ENCODE measurements at places on chromosomes 5 and 9.

GRCh38 chr9:68969538-68969937 is 44.4 kb downstream of the PRKACG start:
- no peak for DNase-seq

- DNase-seq, result no peak
These were observed 11.7 kb upstream of the CARNMT1 start for GRCh38 chr9:75039801-75040200.

DNA sequence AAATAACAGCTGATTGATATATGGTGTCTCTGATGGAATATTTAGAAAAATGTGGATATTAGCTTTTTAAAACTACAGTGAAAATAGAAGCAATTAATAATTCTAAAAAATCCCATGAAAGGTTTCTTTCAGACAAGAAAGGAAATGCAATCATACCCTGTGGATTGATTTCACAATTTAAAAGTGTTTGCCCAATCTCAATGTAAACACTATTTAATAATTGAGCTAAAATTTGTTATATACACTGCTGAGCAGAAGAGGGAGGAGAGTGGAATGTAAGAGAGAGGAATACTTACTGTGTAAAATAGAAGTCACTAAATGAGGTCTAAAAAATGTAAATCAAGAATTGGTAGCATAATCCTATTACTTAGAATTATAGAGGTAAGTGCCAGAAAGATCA is 76.9 kb downstream of the FEM1C start:
- no peak for DNase-seq

GRCh38 chr5:138967791-138968448 is 92.8 kb upstream of the LRRTM2 start:
- no peak for DNase-seq

- DNase-seq, result no peak
These were observed 521 bp upstream of the SLIT3 start for GRCh38 chr5:169301386-169301934.

- no peak for DNase-seq
These were observed 49.3 kb downstream of the RASGEF1C start for GRCh38 chr5:180159756-180160155.

- DNase-seq, result no peak
These were observed 159.0 kb downstream of the HACD4 start for GRCh38 chr9:20872340-20872977.

GRCh38 chr9:4277531-4277991 is 22.3 kb downstream of the GLIS3 start:
- DNase-seq, result no peak

DNA sequence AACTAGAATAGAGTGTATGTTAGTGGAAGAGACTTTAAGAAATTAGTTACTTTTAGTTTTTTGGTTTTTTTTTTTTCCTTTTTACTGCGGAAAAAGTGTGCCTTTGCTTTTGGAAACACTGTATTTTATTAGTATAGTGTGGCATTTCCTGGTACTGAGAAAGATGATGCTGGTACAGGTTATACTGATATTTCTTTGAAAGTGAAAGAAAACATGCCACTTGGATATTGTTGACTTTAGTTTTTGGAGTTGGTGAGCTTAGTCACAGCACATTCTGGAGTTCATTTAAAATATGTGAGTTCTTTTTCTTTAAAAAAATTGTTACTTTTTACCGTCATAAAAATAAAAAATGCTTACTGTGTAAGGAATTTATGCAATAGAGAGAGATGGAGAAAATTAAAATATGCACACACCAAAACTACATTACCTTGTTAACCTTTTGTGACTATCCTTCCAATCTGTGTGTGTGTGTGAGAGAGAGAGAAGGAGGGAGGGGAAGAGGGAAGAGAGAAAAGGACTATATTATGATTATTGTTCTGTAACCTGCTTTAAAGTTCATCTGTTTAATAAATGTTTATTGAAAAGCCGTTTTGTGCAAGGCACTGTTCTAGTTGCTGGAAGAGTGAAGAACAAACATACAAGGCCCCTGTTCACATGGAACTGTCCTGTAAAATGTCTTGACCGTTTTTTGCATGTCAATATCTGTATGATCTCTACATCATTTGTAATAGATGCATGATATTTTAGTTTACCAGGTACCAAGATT is 1.9 kb downstream of the UGCG start:
- DNase-seq, result no peak

DNA sequence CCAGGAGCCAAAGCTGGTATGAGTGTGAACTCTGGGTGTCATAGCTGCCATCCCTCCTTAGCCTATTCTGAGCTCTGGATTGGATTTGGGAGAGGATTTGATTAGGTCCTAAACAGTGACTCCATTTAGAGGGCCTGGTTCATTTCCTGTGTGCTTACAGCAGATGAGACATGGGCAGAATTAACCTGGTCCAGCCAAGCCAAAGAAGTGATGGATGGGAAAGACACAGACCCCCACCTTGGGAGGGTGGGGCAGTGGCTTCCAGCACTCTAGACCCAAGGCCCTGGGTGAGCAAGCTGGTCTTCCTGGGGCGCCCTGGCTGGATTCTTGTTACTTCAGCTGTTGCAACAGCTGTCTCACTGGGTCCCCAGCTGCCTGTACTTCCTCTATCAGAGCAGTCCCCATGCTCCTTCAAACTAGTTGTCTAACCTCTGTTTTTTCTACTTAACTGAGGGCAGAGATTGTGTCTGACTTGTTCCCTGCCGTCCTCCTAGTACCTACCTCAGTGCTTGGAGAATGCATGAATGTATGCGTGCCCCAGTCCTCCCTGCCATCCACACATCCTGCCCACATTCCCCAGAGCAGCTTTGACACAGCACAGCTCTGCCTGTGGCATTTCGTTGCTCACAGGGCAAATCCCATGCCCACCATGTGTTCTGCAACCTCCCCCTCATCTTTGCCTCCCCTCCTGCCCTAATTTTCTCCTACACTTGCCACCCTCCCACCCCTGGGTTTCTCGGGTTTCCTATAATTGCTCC is 115.9 kb downstream of the RGS3 start:
- peak; percentile 25 for DNase-seq

GRCh38 chr5:97629276-97629675 is 446.2 kb upstream of the RIOK2 start:
- DNase-seq, result no peak

Data from stimulated activated CD4-positive, alpha-beta T cell treated with anti-CD3 and anti-CD28 coated beads, Interleukin-1b, Interleukin-23, amount 100 ng/mL, for 48 hours (primary cell).